Mammary epithelial cell (primary cell): ENCODE measurements at places on chromosomes 7 and 10. TPM values are rescaled to one million over a fixed set of nuclear protein-coding genes. Genes with fewer than 3 reads are reported as not detected.
A peak's percentile ranks its signal among the peaks of the same experiment; 100 is the strongest.

DNA sequence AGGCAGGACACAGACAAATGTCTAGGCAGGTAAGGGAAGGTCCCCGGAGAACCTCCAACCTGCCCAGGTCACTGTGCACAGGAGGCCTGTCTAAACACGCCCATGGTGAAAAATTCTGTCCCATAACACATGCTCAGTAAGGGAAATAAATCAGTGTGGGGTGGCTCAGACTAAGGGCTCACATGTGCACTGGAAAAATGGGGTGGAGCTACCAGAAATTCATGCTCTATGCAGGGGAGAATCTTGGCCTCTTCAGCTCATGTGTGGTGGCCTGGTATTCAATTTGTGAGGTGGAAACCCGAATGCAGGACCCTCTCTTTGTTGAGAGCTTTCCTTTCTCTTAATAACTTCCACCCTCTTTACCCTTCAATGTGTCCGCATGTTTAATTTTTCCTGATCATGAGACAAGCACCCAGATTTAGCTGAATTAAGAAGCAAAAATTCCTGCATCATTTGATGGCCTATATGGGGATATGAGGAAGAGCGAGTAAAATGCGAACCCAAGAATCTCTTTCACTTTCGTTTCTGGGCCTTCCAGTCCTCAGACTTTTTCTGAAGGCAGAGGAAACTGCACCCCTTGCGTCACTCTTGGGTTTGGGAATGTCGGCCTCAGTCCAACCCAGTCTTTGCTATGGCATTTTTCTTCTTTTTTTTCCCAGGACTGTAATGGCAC, 163.2 kb downstream of the DGKB start:
- peak; percentile 22 for DNase-seq

GRCh38 chr7:43439631-43440401, 143.1 kb upstream of the STK17A start:
- DNase-seq, result peak; percentile 26

- peak; percentile 69 for DNase-seq
Measured at GRCh38 chr7:17663061-17663675, 277.1 kb downstream of the SNX13 start.

DNA sequence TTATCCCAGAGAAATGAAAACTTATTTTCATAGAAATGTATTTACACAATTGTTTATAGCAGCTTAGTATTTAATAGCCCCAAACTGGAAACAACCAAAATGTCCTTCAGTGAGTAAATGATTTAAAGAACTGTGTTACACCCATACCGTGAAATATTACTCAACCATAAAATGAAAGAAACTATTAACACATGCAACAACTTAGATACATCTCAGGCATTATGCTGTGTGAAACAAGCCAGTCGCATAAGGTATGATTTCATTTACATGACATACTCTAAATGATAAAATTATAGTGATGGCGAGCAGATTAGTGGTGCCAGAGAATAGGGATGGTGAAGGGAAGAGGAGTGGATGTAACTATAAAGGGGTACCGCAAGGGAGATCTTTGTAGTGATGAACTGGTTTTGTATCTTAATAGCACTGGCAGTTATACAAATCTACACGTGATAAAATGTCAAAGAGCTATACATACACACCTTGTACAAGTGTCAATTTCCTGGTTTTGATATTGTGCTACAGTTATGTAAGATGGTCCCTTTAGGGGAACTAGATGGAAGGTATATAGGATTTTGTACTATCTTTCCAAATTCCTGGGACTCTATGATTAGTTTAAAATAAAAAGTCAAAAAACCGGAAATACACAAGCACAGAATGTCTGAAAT, 40.5 kb downstream of the MACC1 start:
- DNase-seq, result no peak

DNA sequence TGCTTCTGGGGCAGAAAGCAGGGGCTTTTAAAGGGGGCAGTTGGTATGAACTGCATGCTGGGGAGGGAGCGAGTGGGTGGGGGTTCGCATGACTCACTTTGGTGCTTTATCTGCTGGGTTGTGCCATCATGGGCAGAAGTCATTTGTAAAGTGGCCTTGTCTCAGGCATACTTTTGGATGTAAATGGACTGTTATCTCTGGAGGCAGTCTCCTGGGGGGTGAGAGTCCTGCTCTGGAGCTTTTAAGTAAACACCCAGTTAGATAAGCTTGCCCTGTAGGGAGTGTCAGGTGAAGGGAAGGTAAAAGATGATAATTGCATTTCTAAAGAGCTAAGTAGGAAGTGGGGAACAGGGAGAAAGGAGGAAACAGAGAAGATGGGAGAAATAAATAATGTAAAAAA, 1.6 kb upstream of the GSTO1 start:
- no peak for DNase-seq

- DNase-seq, result no peak
Measured at GRCh38 chr7:135634191-135634878, 28.0 kb upstream of the STMP1 start.

GRCh38 chr10:3734111-3734510, 50.9 kb downstream of the KLF6 start:
- DNase-seq, result no peak

DNA sequence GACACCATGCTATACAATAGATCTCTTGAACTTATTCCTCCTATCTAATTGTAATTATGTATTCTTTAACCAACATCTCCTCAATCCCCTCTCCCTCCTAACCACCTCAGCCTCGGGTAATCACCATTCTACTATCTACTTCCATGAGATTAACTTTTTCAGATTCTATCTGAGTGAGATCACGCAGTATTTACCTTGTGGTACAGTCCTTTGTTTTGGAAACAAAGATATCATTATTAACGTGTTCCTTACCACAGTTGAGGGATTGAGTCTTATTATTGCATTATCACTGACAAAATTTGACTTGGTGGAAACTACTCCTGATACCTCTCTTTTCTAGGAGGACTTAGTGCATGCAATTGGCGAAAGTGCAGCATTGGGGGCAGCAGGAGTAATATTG, 26.0 kb upstream of the HYAL4 start:
- peak; percentile 75 for DNase-seq

DNA sequence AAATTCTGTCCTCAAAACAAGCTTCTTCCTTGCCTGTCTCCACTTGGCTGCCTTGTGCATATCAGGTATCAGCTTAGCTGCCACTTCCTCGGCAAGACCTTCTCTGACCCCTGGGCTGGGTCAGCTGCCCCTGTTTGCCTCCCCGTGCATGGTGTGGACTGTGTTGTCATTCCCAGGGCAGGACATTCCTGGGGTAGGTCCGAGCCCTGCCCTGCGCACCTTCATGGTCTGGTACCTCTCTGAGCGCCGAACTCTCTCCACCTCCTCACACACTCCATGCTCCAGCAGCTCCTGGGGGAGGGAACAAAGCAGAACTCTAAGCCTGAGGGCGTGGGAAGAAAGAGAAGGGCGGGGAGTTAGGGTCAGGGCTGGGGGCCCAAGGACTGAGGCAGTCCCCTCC, 3.8 kb downstream of the POLM start:
- no peak for DNase-seq

SUMF2 gene
- polyA plus RNA-seq, result 101 TPM

ARPC1B gene
- polyA plus RNA-seq, result 547 TPM

MUC3A gene
- 0.51 TPM for polyA plus RNA-seq

LMTK2 gene
- 7.7 TPM for polyA plus RNA-seq
